CD4-positive, alpha-beta T cell treated with Interferon alpha-2 for 1 hour (primary cell): ENCODE measurements at places on chromosomes 6 and 20.

GRCh38 chr6:11926594-11927407 is 85.3 kb upstream of the HIVEP1 start:
- no peak for DNase-seq

- no peak for DNase-seq
These were observed 21.7 kb downstream of the ELOVL5 start for GRCh38 chr6:53327017-53327395.

DNA sequence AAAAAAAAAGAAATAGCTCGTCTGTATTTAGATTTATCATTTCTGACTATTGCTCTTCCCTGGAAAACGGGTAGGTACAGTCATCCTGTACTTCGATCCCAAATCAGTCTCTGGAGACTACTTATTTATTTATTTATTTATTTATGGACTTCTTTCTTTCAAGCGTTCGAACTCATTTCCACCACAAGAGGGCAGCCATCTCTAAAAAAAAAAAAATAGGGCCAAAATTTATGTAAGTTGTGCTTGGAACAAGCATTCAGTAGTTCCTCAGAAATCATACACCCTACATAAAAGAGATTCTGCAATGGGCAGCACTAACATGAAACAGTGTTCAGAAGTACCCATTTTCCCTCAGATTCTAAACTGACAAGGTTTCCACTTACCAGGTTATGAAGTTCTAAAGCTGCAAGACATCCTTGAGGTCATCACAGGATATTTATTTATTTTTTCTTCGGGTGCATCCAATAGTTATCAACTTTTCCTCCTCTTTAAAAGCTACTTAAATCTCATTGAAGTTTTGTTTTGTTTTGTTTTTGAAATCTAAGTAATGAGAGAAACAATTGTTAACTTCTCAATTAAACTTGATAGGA is 1.9 kb upstream of the BMP2 start:
- no peak for DNase-seq

DNA sequence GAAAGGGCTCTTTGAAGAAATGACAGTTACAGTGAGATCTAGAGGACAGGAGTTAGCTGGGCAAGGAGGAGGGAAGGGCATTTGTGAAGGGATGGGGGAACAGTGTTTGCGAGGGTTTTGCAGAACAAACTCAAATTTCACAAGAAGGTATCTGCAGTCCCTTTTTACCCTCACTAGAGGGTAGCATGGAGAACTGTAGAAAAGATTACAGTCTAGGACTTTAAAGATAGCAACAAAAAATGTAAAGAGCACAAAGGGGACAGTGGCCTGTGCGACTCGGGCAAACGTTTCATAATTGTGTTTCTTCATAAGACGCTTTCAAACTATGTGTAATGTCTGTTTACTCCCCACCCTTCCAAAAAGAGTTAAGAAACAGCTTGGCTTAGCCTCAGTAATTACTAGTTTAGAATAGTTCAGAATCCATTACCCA is 21.2 kb upstream of the ASXL1 start:
- no peak for DNase-seq

- DNase-seq: no peak
These were observed 60.7 kb upstream of the FNDC1 start for GRCh38 chr6:159108426-159108985.
